Suppressor macrophage (primary cell): ENCODE measurements at places on chromosomes 6 and 20.

- no peak for DNase-seq
Measured at GRCh38 chr6:110781522-110782214, 33.6 kb downstream of the CDK19 start.

- no peak for DNase-seq
Measured at GRCh38 chr6:37893257-37893656, 73.7 kb downstream of the ZFAND3 start.

- DNase-seq = no peak
Measured at GRCh38 chr6:107077710-107078109, 37.6 kb downstream of the BEND3 start.

- DNase-seq = no peak
Measured at GRCh38 chr6:89140347-89141156, 5.3 kb upstream of the PM20D2 start.

GRCh38 chr6:28597924-28598722 is 72.4 kb downstream of the GPX5 start:
- no peak for DNase-seq

DNA sequence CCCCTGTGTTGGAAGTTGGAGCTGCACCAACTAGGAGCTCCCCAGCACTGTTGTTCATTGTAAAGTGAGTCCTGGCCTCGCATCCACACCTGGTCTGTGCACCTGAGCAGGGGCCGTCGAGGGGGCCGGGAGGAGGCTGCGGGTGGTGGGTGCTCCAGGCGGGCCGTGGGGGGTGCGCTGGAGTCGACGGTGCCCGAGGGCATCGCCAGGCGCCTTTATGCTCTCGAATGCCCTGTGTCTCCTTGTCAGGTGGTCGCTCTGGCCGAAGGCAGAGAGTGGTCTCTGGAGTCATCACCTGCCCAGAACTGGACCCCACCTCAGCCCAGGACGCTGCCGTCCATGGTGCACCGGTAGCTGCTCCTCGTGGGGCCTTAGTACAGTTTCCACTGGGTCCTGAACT is 4.3 kb downstream of the ARFGAP1 start:
- no peak for DNase-seq

- DNase-seq = no peak
Measured at GRCh38 chr6:98847416-98847778, 13.0 kb downstream of the POU3F2 start.

DNA sequence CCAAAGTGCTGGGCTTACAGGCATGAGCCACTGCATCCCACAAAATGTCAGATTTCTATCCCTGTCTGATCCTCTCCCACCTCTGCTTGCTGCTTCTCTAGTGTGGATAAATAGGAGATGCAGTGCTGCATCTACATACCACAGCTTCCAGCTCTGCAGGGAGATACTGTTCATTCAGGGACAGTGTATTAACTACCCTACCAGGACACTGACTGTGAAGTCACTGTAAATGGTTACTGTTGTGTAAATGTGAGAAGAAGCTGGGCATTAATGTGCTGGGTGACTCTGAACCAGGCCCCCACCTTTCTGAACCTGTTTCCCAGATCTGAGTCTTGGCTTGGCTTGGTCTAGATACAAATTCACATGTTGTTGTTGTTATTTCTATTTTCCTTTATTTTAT is 488.6 kb upstream of the SULF2 start:
- DNase-seq = no peak

DNA sequence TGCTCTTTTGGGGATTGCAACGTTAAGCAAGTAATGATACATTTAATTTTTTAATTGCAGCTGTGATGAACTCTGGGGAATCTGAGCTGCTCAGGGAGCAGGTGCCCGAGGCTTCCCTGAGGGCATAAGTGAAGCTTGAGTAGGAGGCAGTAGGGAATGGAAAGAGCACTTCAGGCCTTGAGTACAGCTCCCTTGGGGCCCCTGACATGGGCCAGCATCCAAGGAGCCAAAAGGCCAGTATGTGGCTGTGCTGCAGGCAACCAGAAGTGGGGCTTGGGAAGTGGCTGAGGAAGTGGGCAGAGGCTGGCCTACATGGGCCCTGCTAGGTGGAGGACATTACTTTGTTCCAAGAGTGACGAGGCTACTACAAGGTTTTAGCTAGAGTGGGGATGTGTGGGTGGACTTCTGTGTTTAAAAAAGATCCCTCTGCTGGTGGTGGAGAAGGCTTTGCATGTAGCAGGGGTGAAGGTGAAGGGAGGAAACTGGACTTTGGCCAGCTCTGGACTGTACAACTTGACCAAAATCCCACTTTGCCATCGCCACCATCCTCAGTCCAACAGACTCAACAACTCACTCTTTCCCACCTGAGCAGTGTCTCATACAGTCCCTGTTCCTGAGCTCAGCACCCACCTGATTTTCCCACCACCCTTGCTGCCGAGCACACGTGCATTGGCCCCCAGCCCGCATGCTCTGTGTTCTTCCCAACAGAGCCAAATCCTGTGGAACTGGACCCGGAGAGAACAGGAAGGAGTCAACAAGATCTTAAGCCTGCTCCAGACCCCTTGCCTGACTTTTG is 10.9 kb upstream of the ZNF831 start:
- no peak for DNase-seq

- DNase-seq = no peak
Measured at GRCh38 chr6:170043881-170044790, 246.7 kb downstream of the DLL1 start.

DNA sequence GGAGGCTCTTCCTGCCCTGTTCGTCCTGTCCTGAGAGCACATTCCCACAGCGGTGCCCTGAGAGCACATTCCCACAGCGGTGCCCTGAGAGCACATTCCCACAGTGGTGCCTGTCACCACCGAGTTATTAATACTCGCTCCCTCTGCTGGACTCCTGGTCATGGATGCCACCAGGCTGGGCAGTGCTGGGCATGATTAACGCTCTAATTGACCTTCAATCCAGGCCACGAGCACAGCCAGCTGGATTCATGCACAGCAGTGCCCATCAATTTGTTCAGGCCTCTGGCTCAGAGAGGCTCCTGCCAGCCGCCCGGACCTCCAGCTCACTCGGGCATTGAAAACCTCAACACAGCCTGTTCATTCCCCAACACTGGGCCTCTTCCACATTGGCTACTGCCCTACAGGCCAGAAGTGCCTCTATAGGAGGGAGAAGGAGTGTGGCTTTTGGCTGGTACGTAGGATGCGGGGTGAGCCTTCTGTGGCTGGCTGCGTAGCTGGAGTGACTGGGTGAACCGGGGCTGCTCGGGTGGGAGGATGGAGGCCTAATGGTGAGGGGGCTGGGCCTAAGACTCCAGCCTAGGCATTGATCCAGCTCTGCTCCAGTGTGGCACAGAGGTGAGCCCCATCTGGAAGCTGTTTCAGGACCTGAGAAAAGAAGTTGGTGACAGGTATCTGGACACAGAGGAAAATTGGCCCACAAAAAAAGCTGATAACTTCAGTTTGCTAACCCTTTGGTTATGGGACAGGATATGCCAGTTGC is 9.3 kb downstream of the IP6K3 start:
- DNase-seq = no peak

- no peak for DNase-seq
Measured at GRCh38 chr6:55450005-55450404, 122.7 kb downstream of the GFRAL start.

- DNase-seq = no peak
Measured at GRCh38 chr6:134368670-134369069, 50.8 kb upstream of the SGK1 start.

GRCh38 chr6:42355416-42355815 is 96.3 kb downstream of the TRERF1 start:
- DNase-seq = no peak

GRCh38 chr20:35104685-35105295 is 12.2 kb upstream of the TRPC4AP start:
- no peak for DNase-seq

DNA sequence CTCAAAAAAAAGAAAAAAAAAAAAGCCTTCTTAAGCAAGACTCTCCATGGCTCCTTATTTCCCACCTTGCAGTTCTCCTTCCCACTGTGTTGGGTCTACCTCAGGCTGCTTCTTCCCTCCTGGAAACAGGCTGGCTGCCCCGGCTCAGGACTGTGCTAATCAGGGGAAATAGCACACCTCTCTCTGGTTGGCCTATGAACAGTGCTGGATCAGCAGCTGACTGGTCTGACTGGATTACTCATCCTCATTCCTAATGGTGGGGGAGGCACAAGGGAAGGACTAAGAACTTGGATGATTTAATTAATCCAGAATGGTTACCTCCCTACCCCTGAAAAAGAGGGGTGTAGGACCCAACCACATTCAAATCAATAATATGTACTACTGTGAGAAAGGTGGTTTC is 3.9 kb upstream of the SRSF3 start:
- peak; percentile 51 for DNase-seq

DNA sequence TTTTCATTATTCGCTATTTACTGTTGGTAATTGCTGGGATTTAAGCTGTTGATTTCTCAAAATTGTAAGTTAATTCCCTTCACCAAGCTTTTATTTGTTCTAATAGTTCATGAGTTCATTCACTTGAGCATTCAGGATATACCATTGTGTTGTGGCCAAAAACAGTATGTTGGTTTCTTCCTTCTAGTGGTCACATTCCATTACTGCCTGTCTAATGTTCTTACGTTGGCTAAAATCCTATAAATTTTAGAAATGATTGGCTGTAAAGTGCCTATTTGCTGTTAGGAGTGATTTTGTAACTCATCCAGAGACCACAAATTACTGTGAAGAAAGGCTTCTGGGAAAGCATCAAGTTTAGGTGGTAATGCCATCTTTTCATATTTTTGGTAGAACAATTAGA is 76.3 kb downstream of the FARS2 start:
- DNase-seq = no peak

GRCh38 chr6:5318617-5319272 is 57.4 kb downstream of the FARS2 start:
- DNase-seq = no peak
